ENCODE measurements at places on chromosomes 12 and 14.

GRCh38 chr12:32896432-32897280 lies at the start of gene PKP2:
PKP2 (minus strand) TSS chr12:32896777; CDS start chr12:32896731, 46 bp downstream.
- DNase-seq: peak; percentile 22

GRCh38 chr12:31850268-31850667 lies 108.9 kb upstream of the RESF1 start:
- DNase-seq: peak; percentile 8

DNA sequence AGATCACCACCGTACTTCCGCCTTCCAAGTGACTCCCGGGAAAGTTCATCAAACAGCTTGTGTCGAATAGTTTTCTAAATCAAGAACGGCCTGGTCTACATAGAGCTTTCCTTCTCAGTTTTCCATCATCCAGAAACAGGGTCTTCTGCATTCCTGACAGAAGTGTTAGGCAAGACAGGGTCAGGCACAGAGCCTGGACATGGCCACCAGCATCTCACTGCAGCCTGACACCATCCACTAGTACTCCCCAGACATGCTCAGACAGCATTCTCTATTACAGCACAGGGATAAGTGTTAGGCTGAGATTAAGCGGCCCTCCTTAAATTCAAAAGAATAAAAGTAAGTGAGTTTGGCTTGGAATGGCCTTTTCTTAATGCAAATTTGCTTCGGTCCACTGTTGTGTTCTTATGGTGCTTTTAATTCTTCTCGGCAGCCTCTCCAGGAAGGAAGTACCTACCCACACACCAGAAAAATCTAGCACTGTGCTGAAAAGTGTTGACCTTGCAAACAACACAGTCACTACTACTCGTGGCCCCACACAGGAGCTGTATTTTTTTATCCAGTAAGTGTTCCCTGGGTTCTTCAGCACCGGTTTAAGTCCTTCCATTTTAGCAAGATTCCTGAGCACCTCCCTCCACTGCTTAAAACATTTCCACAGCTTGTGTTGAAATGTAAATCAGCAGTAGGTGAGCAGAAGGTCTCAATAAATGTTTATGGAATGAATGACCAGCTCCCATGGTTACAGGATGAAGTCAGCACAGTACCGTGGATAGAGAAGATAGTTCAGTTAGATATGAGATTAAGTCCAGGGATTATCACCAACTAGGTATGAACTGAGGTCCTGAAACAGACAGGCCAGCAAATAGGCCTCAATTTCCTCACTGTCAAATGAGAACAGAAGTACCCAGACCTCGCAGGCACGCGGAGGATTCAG lies 44.1 kb downstream of the SETD3 start:
- DNase-seq: no peak

DNA sequence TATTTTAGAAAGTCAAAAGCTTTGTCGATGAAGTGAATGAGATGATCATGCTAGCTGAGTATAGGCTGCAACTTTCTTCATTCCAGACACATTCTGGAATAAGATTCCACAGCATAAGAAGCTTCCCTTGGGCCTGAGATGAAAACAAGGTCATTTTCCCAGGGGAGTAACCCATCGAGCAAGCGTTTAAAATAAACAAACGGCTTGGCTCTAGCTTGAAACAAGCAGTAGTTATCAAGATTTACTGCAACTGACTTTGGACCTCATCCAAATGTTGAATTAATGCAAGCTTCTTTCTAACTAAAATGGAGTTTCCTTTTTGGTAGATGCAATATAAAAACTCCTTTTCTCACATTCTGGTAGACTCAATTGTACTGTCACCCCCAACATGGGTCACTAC lies 23.0 kb downstream of the KCNJ8 start:
- peak; percentile 7 for DNase-seq

GRCh38 chr12:108570743-108571608 lies 8.6 kb downstream of the ISCU start:
- peak; percentile 82 for DNase-seq

DNA sequence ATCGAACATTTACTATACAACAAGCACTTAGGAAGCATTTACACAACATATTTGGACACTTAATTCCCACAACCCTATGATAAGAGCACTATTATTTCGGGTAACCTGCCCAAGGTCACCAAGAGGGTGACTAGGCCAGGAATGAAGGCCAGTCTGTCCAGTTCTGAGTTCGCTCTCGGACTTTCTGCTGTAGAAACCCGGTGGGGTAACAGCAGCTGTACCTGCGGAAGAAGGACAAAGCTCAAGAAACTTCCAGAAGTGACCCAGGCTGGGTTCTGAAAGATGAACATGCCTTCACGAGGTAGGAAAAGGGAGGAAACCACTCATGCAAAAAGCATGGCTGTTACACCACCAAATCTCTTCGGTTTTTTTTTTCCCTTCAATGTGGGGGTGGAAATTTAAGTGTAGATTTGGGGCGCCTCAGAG lies 10.8 kb downstream of the PLA2G1B start:
- peak; percentile 34 for DNase-seq

GRCh38 chr14:105711044-105711620 lies 184.7 kb downstream of the TMEM121 start:
- DNase-seq: no peak

- no peak for DNase-seq
Observed at GRCh38 chr14:102911541-102911951, 10.9 kb upstream of the AMN start.

DNA sequence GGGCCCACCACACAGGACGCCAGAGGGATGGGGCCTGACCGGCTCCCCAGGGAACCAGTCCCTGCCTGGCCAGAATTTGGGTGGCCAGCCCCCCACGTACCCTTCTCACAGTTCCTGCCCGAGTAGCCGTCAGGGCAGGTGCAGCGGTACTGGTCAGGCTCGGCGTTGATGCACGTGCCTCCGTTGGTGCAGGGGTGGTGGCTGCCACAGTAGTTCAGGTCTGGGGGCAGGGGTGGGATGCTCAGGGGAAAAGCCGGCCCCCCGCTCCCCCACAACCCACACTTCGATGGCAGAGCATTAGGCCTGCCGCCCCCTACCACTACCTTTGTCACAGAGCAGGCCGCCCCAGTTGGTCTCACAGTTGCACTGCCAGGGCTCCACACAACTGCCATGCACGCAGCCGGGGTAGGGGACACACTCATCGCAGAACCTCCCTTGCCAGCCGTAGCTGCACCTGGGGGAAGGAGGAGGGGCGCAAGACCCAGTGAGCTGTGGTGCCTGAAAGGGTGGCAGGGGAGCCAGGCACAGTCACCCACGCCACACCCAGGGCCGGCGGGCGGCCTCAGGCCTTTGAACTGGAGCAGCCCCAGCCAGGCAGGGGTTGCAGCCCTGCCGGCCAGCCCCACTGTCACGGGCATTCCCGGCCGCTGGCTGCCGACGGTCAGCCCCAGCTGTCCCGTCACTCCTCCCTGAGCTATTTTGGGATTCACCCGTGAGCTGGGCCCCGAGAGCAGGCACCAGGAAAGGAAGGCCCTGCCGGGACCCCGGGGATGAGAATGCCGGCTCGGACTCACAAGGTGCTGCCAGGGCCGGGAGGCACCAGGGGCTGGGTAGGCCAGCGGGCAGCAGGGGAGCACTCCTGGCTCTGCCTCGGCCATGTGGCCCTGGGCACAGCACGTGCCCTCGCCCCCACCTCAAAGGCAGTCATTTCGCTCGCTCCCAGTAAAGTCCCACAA lies 16.5 kb downstream of the JAG2 start:
- no peak for DNase-seq

DNA sequence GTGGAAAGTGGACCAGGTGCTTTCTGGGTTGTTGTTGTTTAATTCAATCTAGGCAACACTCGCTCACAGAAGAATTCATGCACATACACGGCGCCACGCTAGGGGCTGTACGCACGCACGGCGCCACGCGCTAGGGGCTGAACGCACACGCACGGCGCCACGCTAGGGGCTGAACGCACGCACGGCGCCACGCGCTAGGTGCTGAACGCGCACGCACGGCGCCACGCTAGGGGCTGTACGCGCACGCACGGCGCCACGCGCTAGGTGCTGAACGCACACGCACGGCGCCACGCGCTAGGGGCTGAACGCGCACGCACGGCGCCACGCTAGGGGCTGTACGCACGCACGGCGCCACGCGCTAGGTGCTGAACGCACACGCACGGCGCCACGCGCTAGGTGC lies 54.3 kb downstream of the NINJ2 start:
- no peak for DNase-seq

- DNase-seq: no peak
Observed at GRCh38 chr12:30952015-30952414, 25.5 kb downstream of the TSPAN11 start.

GRCh38 chr14:35470755-35471154 lies 63.2 kb upstream of the INSM2 start:
- DNase-seq: peak; percentile 14

GRCh38 chr14:99747582-99748330 lies 45.5 kb upstream of the EML1 start:
- no peak for DNase-seq

GRCh38 chr14:54207075-54207474 lies 189.7 kb upstream of the CDKN3 start:
- DNase-seq: peak; percentile 75

DNA sequence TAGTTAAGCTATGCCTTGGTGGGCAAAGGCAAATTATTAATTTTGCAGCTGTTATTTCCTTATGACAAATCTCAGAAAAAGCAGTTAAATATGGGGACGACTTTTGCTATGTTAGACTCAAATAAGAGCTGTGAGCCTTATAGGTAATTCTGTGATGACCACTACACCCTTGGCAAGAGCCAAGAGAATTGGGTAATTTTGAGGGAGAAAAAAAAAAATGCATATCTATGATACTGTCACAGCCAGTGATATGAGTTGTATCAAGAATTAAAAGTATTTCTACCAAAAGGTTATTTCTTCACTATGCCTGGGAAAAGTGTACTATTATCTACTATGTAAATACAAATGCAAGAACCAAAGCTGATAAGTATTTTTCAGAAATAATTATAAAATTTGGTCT lies 43.9 kb downstream of the SCAF11 start:
- peak; percentile 29 for DNase-seq
